GM20000 (cell line): ENCODE measurements at places on chromosomes 2 and 18.

DNA sequence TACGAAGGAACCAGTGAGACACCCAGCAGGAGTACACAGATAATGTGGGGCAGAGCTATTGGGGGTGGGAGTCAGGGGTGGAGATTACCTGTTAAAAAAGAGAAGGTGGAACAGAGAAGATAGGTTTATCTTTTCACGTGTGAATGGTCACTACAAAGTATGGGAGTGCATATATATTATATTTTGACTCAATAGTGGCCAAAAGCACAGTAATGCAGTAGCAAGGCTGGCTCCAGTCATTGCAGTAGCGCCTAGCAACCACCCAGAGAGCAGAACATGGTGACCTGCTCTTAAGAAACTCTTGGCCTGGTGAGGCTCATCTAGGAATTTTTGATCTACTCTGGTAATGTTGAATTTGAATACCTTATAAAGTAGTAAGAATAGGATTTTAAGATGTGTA lies 1.0 kb downstream of the IMPACT start:
- DNase-seq: no peak

DNA sequence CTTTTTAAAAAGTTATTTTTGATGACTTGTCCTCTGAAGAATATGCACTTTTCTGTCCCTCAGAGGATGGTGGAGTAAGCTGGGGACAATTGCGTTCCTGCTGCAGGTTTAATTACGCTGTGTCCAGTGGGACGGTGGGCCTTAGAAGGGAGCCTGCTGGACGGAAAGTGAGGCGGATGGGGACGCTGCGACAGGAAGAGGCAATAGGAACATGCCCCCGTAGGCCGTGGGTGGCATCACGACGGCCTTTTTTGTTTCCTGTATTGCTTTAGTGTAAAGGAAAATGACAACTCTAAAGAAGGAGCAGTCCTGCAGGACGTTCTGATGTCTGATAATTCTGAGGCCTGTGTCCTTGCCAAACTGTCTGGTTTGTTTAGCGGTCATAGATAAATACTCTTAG lies 121.6 kb downstream of the NFATC1 start:
- no peak for DNase-seq

- DNase-seq: no peak
Measured at GRCh38 chr18:36083729-36084128, 16.4 kb upstream of the RPRD1A start.

- no peak for DNase-seq
Measured at GRCh38 chr2:187658952-187659525, 104.8 kb upstream of the TFPI start.

- DNase-seq: no peak
Measured at GRCh38 chr2:15559379-15560139, 1.6 kb downstream of the NBAS start.

DNA sequence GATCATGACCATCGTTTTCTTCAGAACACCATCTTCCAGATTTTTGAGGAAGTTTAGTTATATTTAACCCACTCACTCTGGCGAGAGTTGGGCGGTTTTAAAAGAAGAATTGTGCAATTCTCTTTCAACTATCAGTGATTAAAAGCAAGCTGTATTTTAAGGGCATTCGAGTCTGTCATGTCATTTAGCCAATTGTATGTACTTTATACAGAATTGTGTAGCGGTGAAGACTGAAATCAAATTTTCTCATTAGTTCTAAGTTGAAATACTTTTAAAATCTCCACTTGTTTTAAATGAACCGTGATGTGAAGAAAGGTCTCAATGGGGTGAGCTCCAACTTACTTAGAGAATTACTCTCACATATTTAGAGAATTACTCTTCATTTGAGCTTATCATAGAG lies 214.6 kb upstream of the DTNA start:
- DNase-seq: no peak

- DNase-seq: no peak
Measured at GRCh38 chr2:39431592-39432316, 5.3 kb downstream of the MAP4K3 start.

- DNase-seq: no peak
Measured at GRCh38 chr2:27932396-27932795, 41.9 kb downstream of the BABAM2 start.

DNA sequence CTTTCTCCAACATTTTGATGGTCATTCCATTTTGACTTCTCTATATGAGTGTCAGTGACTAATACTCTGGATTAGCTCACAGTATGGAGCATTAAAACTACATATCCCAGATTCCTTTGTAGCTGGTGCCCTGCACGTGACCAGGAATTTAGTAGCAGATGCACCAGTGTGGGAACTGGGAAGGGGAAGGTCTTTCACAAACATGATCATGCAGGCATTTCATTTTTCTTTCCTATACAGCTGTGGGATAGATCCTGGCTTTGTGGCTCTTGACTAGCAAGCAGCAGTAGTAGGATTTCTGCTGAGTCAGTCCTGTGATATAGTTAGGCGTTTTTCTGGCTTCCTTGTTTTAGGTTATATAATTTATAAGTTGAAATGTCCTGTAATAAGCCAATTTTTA lies 971.0 kb upstream of the CDH2 start:
- no peak for DNase-seq

DNA sequence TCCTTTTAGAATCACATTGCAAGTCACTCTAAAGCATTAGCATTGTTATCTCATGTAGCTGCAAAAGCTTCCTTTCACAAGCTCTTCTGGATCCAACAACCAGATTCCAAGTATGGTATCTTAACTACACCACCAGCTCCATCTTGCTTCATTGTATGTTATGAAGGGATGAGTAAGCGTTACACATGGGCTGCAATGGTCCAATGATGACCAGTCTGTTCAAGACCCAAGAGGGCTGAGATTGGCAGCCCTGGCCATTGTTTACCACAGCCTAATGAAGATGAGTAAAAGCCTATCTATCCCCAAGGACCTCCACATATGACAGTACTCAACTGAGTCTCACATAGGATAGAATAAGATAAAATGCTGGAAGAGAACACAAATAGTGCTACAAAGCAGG lies 6.3 kb downstream of the CFLAR start:
- DNase-seq: no peak

- no peak for DNase-seq
Measured at GRCh38 chr2:129388870-129389269, 590.6 kb upstream of the RAB6C start.

DNA sequence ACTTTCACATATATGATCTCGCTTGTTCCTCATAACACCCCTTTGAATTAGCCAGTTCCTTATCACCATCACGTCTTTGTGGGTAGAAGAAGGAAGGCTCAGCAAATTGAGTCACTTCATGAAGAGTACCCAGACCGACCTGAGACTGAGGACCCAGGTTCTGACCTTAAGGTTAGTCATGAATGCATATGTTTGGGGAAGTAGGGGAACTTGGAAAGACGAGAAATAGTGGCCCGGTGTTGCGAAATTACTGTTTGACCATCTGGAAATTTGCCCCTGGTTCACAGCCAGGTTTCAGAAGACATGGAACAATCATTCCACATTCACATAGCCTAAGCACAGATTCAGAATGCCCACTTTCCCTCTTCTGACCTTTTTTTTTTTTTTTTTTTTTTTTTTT lies 59.8 kb downstream of the MEIS1 start:
- no peak for DNase-seq

- no peak for DNase-seq
Measured at GRCh38 chr2:21912405-21912804, 788.6 kb downstream of the TDRD15 start.

DNA sequence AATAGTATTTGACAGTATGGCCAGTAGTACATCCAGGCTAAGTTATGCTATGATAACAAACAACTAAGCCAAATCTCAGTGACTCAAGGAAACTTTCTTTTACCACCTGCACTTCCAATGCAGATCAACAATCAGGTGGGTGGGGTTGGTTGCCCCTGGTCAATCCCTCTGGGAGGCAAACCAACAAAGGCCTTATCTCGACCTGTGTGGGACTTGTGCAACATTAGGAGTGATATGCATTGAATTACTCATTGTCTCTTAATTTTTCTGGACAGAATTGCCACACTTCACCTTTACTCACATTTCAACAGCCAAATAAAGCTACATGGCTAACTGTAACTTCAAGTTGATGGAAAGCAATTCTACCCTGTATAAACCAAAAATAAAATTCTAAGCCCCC lies 1049.3 kb upstream of the CDH2 start:
- DNase-seq: no peak

DNA sequence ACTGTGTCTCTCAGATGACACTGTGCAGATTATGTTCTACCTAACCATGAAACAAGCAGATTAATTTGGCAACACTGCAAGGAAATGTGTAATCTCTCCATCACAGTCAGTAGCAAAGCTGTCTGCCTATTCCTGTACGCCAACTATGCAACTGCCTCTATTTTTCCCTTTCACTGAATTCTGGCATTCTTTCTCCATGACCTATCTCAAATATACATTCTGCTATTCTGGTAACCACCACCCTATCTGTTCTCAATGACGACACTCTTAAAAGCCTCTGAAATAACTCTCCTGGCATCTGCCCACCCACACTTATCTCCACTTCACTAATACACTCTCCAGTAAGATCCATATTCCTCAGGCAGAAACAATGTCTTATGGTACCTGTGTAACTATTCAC lies 78.7 kb downstream of the ABCA12 start:
- no peak for DNase-seq

DNA sequence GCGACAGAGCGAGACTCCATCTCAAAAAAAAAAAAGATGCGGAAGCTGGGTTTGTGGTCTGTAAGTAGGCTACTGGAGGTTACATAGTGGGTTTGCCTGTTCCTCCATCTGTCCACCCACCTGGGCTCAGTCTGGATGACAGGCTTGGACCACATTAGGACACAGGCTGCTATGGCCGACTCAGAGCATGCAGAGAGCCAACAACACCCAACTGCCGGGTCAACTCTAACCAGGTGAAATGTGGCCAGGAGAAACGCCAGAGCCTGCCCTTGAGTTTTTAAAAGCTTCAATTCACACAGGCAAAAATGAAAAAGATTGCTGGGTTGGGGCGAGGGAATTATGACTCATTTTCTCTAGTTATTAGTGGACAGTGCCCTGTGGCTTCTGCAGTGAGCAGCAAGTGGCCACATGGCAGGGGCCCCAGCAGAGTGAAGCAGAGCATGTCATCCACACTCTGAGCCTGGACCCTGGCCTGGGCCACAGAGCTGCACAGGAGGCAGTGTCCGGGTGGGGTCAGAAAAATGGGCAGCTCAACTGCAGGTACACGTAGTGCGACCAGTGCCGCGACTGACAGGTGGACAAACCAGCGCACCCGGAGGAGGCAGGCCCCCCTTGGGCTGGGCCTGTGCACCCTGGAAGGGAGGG lies 67.4 kb downstream of the BIN1 start:
- DNase-seq: peak; percentile 50

GRCh38 chr2:11786592-11786991 lies 40.2 kb downstream of the LPIN1 start:
- no peak for DNase-seq

DNA sequence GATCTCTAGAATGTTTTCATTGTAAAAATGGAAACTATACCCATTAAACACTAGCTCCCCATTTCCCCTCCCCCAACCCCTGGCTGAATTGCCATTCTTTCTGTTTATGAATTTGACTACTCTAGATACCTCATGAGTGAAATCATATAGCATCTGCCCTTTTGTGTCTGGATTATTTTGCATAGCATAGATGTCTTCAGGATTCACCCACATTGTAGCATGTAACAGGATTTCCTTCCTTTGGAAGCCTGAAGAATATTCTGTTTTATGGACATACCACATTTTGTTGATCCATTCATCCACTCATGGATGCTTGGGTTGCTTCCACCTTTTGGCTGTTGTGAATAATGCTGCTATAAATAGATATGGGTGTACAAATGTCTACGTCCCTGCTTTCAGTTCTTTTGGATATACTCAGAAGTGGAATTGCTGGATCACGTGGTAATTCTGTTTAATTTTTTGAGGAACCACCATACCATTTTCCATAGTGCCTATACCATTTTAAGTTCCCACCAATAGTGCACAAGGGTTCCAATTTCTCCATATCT lies 7.7 kb upstream of the ASB1 start:
- DNase-seq: no peak
